PC-3 (cell line): ENCODE measurements at places on chromosomes 16 and 17. TPM values are rescaled to one million over a fixed set of nuclear protein-coding genes. Genes with fewer than 3 reads are reported as not detected.

GRCh38 chr16:28165598-28165997 is 46.2 kb downstream of the XPO6 start:
- no peak for DNase-seq

- no peak for DNase-seq
Observed at GRCh38 chr17:73096211-73096610, 3.7 kb upstream of the SLC39A11 start.

DNA sequence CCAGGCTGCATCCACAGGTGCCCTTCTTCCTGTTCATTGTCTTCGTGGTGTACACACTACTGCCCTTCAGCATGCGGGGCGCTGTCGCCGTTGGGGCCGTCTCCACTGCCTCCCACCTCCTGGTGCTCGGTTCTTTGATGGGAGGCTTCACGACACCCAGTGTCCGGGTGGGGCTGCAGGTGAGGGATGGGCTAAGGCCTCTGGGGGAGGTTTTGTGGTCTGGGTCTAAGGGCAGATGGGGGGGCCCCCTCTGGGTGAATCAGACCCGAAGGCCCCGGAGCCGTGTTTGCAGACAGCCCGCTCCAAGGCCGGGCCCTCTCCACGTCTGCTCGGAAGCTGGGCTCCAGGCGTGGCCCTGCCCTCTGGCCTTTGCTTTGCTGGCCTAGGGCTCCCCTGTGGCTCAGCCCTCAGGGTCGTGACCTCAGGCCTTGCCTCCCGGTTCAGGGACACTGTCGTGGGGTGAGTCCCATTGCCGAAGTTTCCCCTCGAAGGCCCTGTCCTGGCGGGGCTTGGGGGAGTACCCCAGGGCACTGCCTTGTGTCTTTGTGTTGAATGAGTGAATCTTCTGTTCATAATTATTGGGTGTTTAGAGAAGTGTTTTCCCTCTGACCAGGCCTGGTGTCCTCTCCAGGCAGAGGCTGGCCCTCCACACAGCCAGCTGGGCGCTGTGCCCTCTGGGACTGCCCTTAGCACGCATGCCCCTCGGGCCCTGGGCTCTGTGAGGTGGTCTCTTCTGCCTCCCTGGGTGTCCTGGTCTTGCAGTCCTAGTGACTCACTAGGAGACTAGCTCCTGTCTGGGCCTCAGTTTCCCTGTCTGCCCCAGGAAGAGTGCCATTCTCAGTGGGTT is 25.6 kb downstream of the ADCY7 start:
- no peak for DNase-seq

- peak; percentile 29 for DNase-seq
Observed at GRCh38 chr16:3058139-3059030, 7.1 kb upstream of the IL32 start.

GRCh38 chr17:77011173-77012011 is 129.4 kb upstream of the SEC14L1 start:
- DNase-seq, result peak; percentile 83

DNA sequence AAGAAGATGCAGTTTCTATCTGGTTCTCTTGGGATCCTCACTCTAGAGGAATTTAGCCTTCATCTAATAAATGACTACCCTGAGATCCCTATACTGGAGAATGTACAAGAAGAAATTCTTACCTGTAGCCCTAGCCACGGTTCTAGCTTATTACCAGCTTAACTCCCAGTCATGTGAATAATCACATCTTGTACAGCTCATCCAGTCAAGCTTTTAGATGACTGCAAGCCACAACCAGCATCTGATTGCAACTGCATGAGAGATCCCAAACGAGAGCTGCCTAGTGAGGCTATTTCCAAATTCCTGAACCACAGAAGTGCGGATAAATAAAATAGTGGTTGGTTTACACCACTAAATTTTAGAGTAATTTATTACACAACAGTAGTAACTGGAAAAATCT is 196.0 kb upstream of the CPHXL start:
- no peak for DNase-seq

DNA sequence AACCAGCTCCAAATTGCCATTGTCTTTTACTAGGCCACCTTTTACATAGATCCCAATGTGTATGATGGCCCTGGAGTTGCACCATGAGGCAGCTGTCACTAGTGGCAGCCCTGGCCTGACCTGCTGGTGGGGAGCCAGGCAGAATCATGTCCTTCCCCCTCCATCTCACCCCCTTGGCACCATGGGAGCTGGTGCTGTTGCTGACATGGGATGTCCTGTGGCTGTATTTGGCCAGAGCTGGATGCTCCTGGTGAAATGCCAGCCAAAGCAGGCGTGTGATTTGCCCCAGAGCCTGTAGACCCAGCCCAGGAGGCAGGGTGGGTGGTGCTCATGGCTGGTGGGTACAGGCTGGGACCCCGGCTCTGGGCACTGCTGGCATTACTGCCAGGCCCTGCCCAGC is 18.6 kb downstream of the SLC12A3 start:
- DNase-seq, result no peak

DNA sequence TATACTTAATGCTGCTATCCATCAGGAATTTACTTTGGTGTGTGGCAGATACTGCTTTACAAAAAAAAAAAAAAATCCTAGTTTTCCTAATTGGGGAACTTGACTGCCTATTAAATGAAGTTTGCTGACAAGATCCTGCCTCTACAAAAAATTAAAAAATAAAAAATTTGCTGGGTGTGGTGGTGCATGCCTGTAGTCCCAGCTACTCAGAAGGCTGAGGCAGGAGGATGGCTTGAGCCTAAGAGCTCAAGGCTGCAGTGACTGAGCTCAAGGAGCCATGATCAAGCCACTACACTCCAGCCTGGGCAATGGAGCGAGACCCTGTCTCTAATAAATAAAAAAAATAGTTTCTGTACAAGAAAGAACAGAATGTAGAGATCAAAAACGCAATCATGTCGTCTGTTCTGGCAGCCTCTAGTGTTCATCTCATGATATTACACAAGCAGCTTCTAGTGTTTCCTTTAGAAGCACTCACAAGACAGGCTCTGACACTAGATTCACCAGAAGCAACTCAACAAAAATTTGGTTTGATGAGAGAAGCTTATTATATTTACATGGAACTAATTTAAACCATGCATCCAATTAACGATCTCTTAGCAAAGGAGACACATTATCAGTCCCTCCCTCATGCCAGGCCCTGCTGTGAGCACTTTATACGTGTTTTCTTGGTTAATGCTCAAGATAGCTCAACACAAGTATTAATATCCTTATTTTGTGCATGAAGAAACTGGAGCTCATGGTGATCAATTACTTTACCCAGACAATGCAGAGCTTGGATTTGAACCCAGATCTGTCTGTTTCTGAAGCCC is 6.8 kb upstream of the KRTAP17-1 start:
- peak; percentile 65 for DNase-seq

GRCh38 chr17:62998166-62998565 is 32.1 kb downstream of the TANC2 start:
- no peak for DNase-seq

DNA sequence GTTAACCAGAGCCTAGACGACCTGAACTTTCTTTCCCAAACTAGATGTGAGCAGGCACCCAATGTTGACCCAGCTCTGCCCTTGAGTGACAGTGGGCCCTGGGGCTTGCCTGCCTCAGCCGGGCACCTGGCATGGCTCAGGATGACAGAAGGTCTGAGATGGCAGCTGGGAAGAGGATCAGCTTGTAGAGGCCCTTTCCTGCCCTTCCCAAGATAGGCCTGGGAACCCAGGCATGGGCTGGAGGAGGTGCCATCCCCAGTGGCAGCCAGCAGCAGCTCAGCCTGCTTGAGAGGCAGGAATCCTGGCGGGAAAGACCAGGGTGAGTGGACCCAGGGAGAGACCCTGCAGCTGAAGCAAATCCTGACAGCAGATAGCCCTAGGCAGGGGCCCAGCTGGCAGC is 59.1 kb downstream of the PIPOX start:
- no peak for DNase-seq

DNA sequence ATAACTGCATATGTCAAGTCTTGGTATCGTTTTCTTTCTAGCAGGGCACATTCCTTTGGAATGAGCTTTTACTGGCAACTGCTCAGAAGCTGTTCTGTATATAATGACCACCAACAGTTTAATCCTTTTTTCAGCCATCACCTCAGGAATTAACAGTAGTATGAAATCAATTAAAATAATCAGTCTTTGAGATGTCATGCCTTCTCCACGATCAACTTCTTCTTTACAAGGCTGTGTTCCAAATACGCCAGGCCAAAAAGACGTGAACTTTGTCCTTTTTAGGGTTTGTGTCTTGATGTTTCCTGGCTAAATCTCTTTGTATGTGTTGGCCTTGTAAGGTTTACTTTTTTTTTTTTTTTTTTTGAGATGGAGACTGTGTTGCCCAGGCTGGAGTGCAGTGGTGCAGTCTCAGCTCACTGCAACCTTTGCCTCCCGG is 54.9 kb downstream of the ABCC1 start:
- DNase-seq, result peak; percentile 65

DNA sequence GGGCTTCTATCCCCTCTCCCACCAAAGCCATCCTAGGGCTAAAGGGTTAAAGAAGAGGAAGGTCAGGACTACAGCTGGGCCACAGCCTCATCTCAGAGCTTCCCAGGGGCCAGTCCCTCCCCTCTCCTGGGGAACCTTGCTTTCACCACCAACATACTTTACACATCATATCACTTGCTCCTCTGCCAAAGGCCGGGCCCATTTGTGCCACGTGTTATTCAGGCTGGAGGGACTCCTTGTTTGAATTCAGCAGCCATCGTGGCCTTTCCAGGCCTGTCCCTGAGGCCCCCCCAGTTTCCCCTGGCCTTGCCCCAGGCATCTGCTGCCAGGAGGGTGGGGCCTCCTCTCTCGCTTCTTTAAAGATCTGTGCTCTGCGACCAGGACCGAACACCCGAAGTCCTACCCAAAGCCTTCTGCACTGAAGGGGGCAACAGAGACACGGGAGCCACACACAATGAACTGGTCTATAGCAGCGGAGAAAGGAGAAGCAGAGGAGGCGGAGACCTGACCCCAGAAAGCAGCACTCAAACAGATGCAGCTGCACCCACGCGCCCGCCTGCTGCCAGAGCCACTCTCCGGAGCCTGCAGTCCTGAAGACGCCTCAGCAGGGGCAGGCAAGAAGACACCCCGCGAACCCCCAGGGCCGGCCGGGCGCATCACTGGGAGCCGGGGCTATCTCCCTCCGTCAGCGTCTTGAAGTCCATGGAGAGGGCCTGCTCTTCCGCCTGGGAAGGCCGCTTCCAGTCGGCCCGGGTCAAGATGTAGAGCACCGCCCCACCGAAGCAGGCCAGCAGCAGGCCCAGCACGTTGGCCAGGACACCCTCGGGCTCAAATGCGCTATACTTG is 12.1 kb downstream of the CYB561 start:
- peak; percentile 83 for DNase-seq

DNA sequence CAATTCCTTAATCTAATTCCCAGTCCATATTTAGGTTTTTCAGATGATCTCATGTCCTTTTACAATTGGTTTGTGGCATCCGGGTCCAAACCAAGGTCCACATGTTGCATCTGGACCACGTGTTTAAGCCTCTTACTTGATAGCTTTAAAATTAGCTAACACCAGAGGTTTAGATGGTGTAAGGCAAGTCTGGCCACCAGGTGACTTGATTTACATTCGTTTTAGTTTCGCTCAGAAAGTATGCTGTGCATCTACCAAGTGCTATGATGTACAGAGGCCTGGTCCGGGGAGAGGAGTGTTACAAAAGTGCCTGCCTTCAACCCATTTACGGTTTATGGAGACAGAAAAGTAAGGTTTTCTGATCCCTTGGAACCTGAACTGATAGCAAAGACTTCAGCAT is 878 bp upstream of the DNAJA2 start:
- no peak for DNase-seq

The LIMD2 gene
- total RNA-seq, result 19.4 and 43.0 TPM in 2 replicates

The TEDC2 gene
- 35.5 and 44.9 TPM in 2 replicates for total RNA-seq

The PIRT gene
- total RNA-seq, result not detected in 2 replicates

The MPRIP gene
- 1,274 and 1,459 TPM in 2 replicates for total RNA-seq

The KRTAP9-8 gene
- not detected in 2 replicates for total RNA-seq

The ABCC3 gene
- total RNA-seq, result 50.2 and 64.4 TPM in 2 replicates

The PIMREG gene
- total RNA-seq, result 67.6 and 88.6 TPM in 2 replicates

The CRHR1 gene
- total RNA-seq, result not detected in 2 replicates

The HID1 gene
- total RNA-seq, result 40.6 and 51.0 TPM in 2 replicates

The MSRB1 gene
- 24.6 and 25.7 TPM in 2 replicates for total RNA-seq

The FA2H gene
- 3.9 and 6.2 TPM in 2 replicates for total RNA-seq

The CACNG3 gene
- not detected in 2 replicates for total RNA-seq
